Foreskin fibroblast (primary cell): ENCODE measurements at places on chromosomes 2 and 18.

- DNase-seq, result no peak
Observed at GRCh38 chr2:27127883-27128667, 4.5 kb downstream of the ABHD1 start.

DNA sequence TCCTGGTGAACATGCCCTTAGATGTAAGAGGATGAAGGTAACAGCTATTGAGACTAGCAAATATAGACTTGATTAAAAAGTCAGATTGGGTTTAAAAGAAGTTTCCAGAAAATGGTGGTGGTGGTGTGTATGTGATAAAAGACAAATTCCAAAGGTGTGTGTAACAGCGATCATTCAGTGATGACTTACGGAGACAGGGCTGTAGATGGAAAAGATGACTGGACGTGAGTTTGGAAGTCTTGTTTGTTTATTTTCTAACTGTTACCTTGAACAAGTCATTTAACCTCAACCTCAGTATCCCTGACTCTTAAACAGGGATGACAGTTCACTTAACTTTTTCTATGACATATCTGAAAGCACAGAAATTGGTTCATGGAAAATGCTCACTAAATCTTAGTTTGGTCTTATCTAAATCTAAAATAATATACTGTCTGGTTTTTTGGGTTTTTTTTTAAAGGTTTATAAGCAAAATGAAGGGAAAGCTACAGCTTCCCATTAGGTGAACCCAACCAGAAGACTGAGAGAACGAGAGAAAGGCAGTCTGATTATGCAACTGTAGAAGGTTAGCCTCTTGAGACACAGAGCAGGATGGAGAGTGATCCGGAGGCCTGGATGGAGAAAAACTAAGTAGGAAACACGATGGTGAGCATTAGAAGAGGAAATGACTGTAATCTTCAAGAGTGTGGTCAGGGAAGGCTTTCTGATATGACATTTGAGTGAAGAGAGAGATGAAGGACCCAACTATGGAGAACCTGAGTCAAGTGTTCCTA, 71.9 kb downstream of the TCF4 start:
- DNase-seq, result no peak

DNA sequence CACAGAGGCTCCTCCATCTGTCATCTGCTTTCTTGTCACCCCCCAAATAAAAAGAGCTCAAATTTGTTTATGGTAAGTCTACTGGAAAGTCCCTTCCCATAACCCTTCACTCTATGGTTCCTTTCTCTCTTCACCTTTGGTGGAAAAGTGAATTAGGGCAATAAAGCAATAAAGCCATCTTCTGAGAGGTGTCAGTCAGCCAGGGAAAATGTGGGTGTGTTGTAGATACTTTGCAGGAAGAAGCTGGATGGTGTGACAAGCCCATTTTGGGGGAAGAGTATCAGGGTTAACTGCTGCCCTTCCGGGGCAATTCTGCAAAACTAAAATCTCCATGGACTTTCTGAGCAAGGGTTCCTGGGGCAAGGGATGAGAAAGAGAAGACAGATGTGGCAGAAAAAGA, 197.9 kb downstream of the SH3BP4 start:
- DNase-seq, result no peak

GRCh38 chr2:1993711-1994682, 249.7 kb upstream of the PXDN start:
- no peak for DNase-seq

- peak; percentile 15 for DNase-seq
Observed at GRCh38 chr2:68709421-68709911, 25.1 kb upstream of the ARHGAP25 start.
